CD4-positive, CD25-positive, alpha-beta regulatory T cell (primary cell): ENCODE measurements at places on chromosomes 2 and 18. TPM values are rescaled to one million over a fixed set of nuclear protein-coding genes. Genes with fewer than 3 reads are reported as not detected.

The NCKAP5 gene
- not detected for total RNA-seq

The GPR39 gene
- not detected for total RNA-seq

GRCh38 chr2:101305492-101306078 lies 2.9 kb downstream of the RNF149 start:
- no peak for DNase-seq

DNA sequence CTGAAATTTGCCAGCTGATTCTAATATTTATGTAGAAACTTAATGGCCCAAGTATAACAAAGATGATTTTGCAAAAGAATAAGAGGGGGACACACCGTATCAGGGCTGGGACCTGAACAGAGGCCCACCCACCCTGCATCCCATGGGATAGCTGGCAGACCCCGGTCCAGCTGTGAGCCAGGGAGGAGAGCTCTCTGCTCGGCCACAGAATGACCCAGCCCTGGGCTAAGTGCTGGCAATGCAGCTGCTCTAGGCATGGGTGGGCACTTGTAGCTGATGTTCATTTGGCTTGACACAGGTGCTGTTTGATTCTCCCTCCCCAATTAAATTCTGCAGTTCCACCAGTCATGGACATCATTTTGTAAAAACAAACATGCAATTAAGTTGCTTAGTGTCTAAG lies 522.8 kb upstream of the RAB6C start:
- DNase-seq: no peak

DNA sequence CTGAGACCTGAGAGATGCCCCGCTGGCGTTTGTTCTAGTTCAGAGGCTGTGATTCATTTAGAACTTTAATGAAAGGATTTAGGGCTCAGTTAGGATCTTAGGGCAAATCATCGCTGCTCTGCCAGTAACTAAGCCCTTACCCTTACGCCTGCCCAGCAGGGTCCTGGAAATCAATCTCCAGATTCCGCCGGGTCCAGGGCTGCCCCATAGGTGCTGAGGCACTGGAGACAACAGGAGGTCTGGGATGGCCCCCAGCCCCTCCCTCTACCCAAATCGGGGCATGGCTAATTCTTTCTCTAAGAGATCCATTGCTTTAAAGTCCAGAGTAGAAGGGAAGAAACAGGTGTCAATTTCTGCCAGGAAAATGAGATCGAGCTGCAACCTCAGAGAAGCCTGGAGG lies 83.1 kb downstream of the SDC1 start:
- DNase-seq: no peak
